Prostate gland (tissue), 2 donors: ENCODE measurements at places on chromosomes 12 and 14. TPM values are rescaled to one million over a fixed set of nuclear protein-coding genes. Genes with fewer than 3 reads are reported as not detected.

Gene FSCB
- total RNA-seq, result 3.5 TPM

Gene GUCY2C
- total RNA-seq, result 0.11 TPM

Gene TAS2R13
- 1.1 TPM for total RNA-seq

Gene ZBTB1
- 74.3 TPM for total RNA-seq

Gene DPPA3
- total RNA-seq, result not detected

Gene ARHGEF40
- 37.7 TPM for total RNA-seq

Gene GPD1
- total RNA-seq, result 3.4 TPM

Gene CSRP2
- total RNA-seq, result 98.6 TPM

DNA sequence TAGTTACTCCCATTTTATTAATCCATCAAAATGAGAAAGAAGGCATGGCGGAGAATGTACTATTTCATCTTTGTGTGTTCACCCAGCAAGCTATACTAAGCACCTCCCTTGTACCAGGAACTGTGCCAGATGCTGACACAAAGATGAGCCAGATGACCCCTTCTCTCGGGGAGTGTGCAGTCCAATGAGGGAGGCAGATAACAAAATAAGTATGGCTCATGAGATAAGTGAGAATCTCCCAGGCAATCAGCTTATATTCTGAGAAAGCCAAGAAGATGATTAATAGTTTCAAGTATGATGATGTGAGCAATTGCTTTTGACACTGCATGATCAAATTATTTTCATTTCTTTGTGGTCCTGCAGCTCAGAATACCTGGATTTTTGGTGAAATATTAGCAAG lies 1.3 kb upstream of the TMEM233 start:
- DNase-seq, result no peak

GRCh38 chr14:105102361-105102870 lies 37.2 kb upstream of the GPR132 start:
- no peak for DNase-seq

GRCh38 chr14:81276073-81277069 lies 55.6 kb upstream of the GTF2A1 start:
- no peak for DNase-seq

- no peak for DNase-seq
Measured at GRCh38 chr14:81946834-81947798, 413.5 kb upstream of the SEL1L start.

DNA sequence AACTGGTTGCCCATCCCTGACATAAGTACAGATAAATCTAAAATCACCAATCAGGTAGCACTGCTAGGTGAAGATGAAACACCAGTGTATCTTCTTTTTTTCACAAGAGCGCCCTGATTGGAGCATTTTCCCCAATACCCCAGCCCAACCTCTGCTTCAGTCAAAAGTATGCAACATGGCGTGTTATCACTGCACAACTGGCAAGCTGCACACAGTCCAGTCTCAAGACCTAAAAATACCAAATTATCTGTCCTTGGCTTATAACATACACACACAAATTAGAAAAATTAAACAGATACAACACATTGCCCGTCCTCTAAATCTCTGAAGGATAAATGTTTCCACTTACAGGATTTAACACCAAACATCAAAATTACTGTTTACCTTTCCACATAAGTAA lies 20.2 kb upstream of the SELPLG start:
- no peak for DNase-seq

DNA sequence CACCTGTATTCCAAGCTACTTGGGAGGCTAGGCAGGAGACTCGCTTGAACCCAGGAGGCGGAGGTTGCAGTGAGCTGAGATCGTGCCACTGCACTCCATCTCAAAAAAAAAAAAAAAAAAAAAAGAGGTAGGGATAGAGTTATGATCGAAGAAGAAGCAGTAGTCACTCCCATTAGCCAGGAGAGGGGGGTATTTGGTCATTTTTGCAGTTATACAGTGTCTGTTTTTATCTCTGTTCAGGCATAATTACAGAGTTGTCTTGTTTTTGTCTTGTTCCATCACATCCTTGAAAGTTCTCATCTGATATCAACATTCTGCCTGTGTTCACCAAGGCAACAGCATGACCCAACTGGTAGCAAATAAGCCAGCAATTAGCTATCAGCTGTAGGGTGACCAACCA lies 98.5 kb upstream of the TMPO start:
- DNase-seq, result no peak

DNA sequence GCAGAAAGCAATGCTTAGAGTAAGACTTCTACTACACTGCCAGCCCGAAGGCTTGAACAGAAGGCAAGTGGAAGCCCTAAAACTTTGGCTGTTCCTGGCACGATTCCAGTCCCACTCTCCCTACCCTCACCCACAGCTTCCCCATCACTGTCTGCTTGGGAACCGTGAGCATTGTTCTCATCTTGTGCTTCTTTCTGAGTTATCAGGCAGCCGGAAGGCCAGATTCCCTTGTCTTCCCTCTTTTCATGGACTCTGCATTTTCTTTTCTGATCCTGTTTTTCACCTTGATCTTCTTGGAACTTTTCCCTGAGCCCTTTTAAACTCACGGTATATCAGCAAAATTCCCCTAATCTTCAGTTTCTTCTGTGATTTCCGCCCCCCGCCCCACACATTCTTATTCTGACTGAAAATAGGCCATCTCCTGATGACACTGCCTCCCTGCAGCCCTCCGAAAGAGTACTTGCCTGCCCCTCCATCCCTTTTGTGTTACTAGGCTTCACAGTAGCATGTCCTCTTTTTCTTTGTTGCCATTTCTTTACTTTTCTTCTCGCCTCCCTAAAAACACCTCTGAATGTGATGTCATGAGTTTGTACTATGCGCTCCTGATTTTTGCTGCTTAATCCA lies 29.9 kb downstream of the RCOR1 start:
- DNase-seq, result no peak

DNA sequence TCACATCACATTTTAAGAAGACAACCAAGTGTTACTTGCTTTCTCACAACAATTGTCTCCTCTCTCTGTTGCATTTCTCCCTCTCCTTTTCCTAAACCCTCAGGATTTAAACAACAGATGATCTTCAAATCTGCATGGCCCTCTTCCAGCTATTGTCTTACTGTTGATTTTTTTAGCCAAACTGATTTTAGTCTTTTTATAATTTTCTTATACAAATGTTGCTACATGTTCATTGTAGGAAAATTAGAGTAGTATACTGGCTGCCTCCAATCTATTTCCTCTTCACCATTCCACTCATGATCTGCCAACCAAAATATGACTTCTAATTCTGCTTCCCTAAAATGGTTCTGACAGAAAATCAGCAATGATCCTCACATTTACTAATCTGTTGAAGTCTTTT lies 1.4 kb upstream of the KERA start:
- DNase-seq, result no peak

DNA sequence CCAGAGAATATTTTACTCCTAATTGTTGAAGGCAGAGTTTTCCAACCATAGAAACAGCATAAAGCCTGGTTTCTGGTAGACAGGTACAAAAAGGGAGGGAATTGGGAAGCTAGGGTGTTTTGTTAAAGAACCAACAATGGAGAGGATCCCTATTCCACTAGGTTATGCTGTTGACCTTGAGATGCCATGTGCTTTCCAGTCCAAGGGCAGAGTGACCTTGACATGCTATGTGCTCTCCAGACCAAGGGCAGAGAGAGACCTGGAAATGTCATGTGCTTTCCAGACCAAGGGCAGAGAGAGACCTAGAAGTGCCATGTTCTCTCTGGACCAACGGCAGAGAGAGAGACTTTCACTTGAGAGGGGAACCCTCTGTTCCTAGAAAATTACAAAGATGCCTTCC lies 1043.8 kb upstream of the FBXO33 start:
- DNase-seq, result no peak

DNA sequence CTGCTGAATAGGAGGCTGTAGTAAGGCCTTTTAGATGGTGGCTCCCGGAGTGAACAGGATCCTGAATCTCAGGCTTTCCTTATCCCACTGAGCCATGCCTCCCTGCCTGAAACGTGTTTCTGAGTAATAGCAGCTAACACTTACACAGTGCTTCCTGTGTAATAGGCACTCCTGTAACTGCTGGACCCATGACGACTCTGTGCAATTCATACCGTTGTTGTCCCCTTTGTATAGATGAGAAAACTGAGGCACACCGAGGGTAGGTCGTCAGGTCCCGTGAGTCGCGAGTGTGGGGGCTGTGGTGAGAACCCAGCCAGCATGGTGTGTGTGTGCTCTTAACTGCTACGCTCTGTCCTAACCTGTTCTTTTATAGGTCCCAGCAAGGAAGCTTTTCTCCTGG lies 193.6 kb downstream of the CACNA1C start:
- DNase-seq, result no peak

DNA sequence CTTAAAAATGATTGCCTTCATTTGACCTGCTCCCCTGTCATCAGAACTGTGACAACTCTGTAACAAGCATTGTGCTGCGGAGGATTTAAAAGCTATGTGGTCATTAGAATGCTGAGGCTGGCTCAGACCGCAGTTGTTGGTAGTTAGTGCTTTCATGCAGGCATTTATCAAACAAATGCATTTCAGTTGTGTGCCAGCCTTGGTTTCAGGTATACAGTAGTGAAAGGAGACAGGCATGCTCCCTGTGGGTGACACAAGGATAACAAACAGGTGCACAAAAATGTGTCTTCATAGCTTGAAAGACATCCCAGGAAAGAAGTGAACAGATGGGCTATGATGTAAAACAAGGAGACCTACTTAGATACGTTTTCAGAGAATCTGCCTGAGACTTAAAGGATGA lies 60.6 kb downstream of the MARK3 start:
- no peak for DNase-seq
